ENCODE measurements at places on chromosomes 5 and 9.

- DNase-seq, result no peak
Measured at GRCh38 chr9:14165376-14166035, 148.4 kb downstream of the NFIB start.

- peak; percentile 29 for DNase-seq
Measured at GRCh38 chr5:151020304-151021110, at the start of gene GPX3. Gene GPX3 (plus strand): TSS chr5:151020591. CDS start chr5:151020655, 64 bp downstream.

DNA sequence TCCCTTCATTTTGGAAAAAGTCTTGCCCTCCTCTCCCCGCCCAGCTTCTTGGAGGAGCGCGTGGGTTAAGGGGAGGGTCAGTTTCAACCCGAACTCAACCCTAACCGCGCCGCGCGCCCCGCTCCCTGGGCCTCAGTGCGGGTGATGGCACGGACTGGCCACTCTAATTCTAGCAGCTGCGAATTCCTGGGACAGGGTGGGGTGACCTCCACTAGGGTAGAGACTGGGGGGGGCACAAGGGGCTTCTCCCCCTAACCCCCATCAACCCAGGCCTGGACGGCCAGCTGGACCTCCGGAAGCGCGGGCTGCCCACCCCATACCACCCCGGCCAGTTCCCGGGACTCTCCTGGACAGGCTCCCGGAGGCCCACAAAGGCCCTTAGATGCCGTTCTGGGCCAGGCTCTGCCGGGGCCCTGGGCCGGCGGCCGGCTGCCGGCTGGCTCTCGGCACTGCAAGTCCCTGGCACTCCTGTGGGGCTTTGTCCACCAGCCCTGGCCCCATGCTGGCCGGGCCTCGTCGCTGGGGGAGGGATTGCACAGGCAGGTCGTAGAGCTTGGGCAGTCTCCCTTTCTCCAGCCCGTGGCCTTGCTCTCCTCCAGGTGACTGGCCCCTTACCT, 7.2 kb upstream of the PSD2 start:
- DNase-seq, result no peak

DNA sequence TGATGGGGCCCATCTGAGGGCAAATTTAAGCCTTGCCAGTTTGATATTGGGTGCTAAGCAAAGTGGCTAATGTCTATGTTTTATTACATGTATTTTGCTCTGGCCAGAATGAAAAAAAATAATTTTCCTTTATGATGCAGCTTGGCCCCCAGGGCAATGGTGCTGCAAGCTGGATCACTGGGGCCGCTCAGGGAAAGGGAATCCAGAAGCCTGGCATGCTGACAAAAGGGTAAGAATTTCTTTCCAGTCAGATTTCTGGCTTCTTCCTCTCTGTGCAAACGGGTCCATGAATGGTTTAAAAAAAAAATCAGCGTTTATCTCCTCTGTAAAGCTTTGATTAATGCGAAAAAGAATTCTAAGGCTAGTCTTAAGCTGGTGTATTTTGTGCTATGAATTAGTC, 138.4 kb downstream of the MAPKAP1 start:
- no peak for DNase-seq

DNA sequence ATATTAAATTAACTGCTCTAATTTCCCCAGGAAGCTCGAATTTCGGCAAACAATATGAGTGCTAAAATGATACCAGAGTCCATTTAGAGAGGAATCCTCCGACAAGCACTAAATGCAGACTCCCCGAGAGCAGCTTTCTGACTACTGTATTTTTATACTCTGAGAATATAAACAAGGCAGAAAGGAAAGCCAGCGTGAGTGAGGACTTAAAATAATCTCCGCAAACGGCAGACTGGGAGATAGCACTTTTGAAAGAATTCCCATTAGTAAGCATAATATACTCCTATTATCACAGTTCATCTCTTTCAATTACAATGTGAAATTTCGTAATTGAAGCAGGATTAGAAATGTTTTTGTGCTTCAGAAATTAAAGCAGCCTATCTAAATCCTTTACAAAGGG, 269.4 kb upstream of the PANK3 start:
- no peak for DNase-seq

- DNase-seq, result peak; percentile 20
Measured at GRCh38 chr5:71651579-71651978, 64.4 kb downstream of the MCCC2 start.

DNA sequence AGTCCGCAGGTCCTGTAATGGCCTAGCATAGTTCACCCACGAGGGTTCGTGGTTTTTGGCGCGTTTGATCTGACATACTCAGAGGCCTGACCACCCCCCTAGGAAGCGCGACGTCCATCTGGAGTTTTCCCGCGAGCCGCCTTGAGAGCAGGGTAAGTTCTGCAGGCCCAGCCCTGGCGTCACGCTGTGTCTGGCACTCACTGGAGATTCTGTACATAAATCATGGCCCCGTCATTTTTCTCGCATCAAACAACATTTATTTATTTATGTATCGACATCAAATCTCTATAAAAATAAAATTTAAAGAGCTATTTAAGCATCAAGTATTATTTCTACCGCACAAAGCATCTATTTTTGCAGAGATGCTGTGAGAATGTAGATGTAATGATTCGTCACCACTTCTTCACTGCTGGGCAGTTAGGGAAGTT, 437 bp upstream of the TRIM41 start:
- no peak for DNase-seq

- DNase-seq, result no peak
Measured at GRCh38 chr5:74166064-74166463, 474.5 kb downstream of the ENC1 start.

Measured in activated T-cell treated with anti-CD3 and anti-CD28 coated beads, Interleukin-2, amount 50 U/mL, for 72 hours (primary cell).